ENCODE measurements at places on chromosomes 4 and X. TPM values are rescaled to one million over a fixed set of nuclear protein-coding genes. Genes with fewer than 3 reads are reported as not detected.

IQCM gene
- not detected for total RNA-seq

PGK1 gene
- 374 TPM for total RNA-seq

STAP1 gene
- total RNA-seq = not detected

NDST4 gene
- total RNA-seq = not detected

YIPF7 gene
- 0.33 TPM for total RNA-seq

CCNB3 gene
- total RNA-seq = 0.19 TPM

PDLIM3 gene
- total RNA-seq = 42.5 TPM

LIMCH1 gene
- total RNA-seq = 53.1 TPM

HMX1 gene
- total RNA-seq = not detected

HS6ST2 gene
- total RNA-seq = 2.0 TPM

MAGED4 gene
- total RNA-seq = 7.0 TPM

SCD5 gene
- total RNA-seq = 59.9 TPM
